ENCODE measurements at places on chromosomes 5 and 9.

GRCh38 chr5:110019119-110019518 lies 329.4 kb downstream of the MAN2A1 start:
- no peak for DNase-seq

GRCh38 chr5:56175488-56175887 lies 57.6 kb downstream of the ANKRD55 start:
- DNase-seq: no peak

DNA sequence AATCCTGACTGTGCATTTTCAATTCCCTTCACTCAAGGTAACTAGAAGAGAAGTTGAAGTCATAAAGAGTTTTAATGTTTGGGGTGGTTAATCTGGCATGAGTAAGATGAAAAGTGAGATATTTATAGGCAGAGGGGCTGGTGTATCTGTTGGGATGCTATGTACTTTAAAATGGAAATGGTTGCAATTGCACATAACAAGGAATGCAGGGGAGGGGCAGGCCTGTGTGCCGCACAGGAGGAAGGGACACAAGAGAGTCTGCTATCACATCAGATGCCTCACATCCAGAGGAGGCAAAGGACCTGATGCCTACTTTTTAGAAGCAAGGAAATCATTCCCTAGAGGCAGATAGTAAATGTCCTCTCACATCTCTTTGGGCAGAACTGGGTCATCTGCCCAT lies 55.5 kb upstream of the OSMR start:
- DNase-seq: no peak

DNA sequence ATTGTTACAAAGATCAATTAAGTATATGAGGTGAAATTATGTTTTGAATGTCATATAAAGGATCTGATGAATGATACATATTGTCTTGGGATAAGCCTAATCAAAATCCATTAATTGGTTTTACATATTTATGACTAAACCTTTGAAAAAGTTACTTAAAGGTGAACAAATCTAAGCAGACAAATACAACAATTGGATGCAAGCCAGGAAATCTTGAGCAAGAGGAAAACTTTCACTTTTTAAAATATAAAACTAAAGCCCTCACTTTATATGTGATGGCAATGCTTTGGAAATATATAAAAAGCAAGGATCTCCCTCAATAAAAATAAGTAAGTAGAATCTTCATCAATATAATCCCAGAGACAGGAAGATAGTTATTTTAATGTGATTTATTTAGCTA lies 80.1 kb downstream of the EDIL3 start:
- no peak for DNase-seq

DNA sequence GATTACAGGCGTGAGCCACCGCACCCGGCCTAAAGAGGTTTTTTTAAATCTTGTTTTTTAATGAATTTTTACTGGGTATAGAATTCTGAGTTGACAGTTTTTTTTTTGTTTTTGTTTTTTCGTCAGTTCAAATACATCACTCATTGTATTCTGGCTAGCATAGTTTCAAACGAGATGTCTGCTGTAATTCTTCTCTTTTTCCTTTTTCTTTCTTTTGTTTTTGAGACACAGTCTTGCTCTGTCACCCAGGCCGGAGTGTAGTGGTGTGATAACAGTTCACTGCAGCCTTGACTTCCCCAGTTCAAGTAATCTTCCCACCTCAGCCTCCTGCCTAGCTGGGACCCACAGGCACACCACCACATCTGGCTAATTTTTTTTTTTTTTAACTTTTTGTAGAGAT lies 2.2 kb upstream of the PRRT1B start:
- DNase-seq: no peak

DNA sequence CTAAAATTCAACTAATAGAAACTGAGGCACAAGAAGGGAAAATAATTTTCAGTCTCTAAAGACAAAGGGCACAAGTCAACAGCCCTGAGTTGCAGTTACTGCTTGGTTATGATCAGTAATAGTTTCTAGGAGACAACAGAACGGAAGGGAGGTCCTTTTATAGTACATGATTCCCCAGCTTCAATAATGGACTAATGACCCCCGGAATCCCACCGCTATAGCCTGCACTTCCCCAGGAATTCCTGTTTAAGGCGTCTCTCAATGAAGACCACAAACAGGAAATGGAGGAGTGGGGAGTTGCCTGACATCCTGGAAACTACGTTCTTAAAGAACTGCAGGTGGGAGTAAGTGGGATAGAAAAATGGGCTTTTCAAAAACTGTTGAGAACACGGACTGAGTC lies 60.6 kb downstream of the DIAPH1 start:
- DNase-seq: no peak

GRCh38 chr9:32278991-32279390 lies 105.5 kb upstream of the ACO1 start:
- no peak for DNase-seq

- no peak for DNase-seq
Observed at GRCh38 chr5:57703721-57704120, 221.1 kb upstream of the ACTBL2 start.
